ENCODE measurements at places on chromosomes 4 and X. TPM values are rescaled to one million over a fixed set of nuclear protein-coding genes. Genes with fewer than 3 reads are reported as not detected.

Gene GPM6B
- total RNA-seq, result 18.8 TPM

Gene LRRC66
- total RNA-seq, result 1.3 TPM

- no peaks in the 10 kb centered on the region for H3K27me3 ChIP-seq
- H3K36me3 ChIP-seq, result no peaks in the 10 kb centered on the region
- H3K4me1 ChIP-seq, result no peaks in the 10 kb centered on the region
- DNase-seq, result no peak
- no peak overlapping the region for H3K4me3 ChIP-seq
These were observed 553.5 kb downstream of the SPOCK3 start for GRCh38 chr4:166680796-166681195.

Gene PRRG1
- total RNA-seq, result 16.5 TPM

GRCh38 chrX:40883021-40883619 lies 147.8 kb upstream of the MED14 start:
- H3K4me3 ChIP-seq, result no peak overlapping the region
- H3K4me1 ChIP-seq, result no peaks in the 10 kb centered on the region
- H3K27me3 ChIP-seq, result no peaks in the 10 kb centered on the region

Gene MAGEB17
- total RNA-seq, result not detected

Gene LINC00632
- 142 TPM for total RNA-seq

GRCh38 chr4:35644591-35644990 lies 599.7 kb downstream of the ARAP2 start:
- no peaks in the 10 kb centered on the region for H3K27me3 ChIP-seq
- no peak for DNase-seq
- H3K4me1 ChIP-seq, result no peaks in the 10 kb centered on the region
- H3K27ac ChIP-seq, result no peak overlapping the region

GRCh38 chrX:40434947-40435346 lies 145.8 kb upstream of the ATP6AP2 start:
- H3K4me1 ChIP-seq, result no peaks in the 10 kb centered on the region
- DNase-seq, result no peak
- H3K27ac ChIP-seq, result no peak overlapping the region
- H3K36me3 ChIP-seq, result no peaks in the 10 kb centered on the region

GRCh38 chrX:41722816-41723618 lies 964 bp upstream of the GPR82 start:
- no peaks in the 10 kb centered on the region for H3K27me3 ChIP-seq
- no peak overlapping the region for H3K27ac ChIP-seq
- H3K4me3 ChIP-seq, result no peak overlapping the region
- DNase-seq, result no peak
- H3K36me3 ChIP-seq, result peaks cover 26% of the 10 kb centered on the region
- H3K4me1 ChIP-seq, result no peaks in the 10 kb centered on the region

DNA sequence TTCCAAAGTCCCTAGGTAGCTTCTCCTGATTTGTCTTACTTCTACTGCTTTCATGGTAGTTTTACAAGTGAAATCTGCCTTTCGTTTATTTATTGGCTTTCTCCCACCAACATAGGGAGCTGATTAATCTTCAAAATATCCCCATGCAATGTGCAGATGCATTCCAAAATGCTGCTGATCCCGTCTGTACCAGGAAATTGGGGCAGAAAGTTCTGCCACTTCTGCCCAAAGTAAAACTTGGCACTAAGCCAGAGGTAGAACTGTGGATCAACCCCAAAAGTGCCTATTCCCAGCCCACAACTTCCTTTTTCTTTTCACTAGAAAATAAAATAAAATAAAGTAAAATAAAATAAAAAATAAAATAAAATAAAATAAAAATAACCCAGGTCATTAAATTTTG lies 47.3 kb upstream of the PPARGC1A start:
- no peak overlapping the region for H3K4me3 ChIP-seq
- H3K36me3 ChIP-seq, result no peaks in the 10 kb centered on the region
- no peaks in the 10 kb centered on the region for H3K4me1 ChIP-seq
- no peak overlapping the region for H3K27ac ChIP-seq
- H3K27me3 ChIP-seq, result no peaks in the 10 kb centered on the region
- DNase-seq, result no peak
